GM13976 (cell line): ENCODE measurements at places on chromosomes 12 and 14.

DNA sequence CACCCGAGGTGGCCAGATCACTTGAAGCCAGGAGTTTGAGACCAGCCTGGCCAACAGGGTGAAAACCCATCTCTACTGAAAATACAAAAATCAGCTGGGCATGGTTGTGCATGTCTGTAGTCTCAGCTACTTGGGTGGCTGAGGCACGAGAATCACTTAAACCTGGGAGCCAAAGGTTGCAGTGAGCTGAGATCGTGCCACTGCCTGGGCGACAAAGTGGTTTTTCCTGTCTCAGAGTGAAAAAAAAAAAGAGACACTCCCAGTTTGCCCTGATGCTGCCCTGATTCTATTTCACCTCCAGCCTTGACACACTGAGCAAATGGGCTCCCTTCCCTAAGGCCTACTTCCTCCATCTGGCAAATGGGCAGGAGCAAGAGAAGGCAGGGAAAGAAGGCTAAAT lies 28.5 kb upstream of the PLEK2 start:
- no peak for DNase-seq

GRCh38 chr12:117882181-117882580 lies 86.6 kb downstream of the KSR2 start:
- DNase-seq = no peak

DNA sequence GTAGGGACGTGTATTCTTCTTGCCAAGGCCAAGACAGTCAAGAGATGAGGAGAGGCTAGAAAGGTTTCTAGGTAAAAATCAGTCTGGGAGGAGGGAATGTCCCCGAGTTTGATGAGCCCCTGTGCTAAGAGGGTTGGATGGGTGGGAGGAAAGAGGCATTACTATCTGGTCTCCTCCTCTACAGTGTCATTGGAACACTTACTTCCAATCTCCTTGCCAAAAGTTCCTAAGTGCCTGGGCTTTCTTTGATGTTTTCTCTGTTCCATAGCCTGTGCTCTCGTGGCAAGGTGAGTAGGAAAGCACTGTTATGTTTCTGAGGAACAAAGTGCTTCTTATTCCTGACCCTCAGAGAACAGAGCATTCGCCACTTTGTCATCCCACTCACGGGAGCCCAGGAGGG lies at the start of gene RNASE13:
Gene RNASE13 (minus strand): TSS at position 101 of the 400 bp plus-strand sequence. CDS start 519 bp downstream, outside the sequence.
- DNase-seq = no peak

DNA sequence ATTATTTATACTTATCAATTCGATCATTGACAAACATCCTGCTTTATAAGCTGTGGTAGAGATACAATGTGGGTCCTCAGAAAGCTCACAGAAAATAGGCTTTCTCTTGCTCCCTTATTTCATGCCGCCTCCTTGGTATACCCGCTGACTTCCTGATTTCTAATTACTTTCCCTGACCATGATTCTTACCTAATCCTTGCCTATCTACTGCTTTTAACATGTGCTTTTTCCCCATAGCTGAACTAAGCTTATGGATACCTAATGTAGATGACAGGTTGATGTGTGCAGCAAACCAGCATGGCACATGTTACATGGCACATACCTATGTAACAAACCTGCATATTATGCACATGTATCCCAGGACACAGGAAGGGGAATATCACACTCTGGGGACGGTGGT lies 65.1 kb downstream of the ITPR2 start:
- no peak for DNase-seq

- DNase-seq = no peak
These were observed 102.0 kb downstream of the ADGRD1 start for GRCh38 chr12:131055596-131056233.

- DNase-seq = no peak
These were observed 275.5 kb downstream of the ALG10 start for GRCh38 chr12:34297790-34298164.

DNA sequence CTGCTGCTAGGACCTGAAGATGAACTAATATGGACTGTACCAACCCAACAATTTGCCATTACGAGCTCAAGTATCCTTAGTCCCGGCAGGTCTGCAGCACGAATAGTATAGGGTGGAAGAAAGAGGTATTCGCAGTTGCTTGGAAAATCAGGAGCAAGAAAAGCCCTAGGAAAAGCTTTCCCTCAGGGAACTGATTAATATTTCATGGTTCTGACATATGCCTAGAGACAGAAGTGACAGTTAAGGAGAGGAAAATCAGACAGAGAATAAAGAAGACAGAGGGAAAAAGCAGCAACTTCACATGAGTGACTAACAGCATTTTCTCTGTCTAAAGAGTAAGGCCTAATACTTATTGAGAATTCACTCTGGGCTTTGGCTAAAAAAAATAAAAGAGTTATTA lies 602.9 kb upstream of the ATP2B1 start:
- DNase-seq = no peak

GRCh38 chr12:16763901-16764300 lies 157.9 kb upstream of the LMO3 start:
- no peak for DNase-seq

DNA sequence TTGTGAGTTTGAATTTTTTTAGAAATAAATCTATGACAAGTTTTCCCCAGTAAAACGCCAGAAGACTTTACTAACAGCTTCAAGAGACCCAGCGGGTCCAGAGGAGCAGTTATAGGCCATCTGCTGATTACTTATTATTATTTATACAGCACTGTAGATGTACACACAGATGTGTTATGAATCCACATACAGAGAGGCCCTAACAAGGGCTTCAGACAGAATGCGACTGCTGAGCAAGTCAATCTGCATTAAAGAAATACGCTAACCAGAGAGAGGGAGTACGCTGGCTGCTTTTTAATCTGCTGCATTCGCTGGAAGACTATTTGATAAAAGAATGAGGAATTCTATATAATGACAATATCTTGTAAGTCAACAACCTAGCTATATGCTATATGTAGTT lies 32.5 kb downstream of the ATF7 start:
- no peak for DNase-seq

GRCh38 chr14:35532783-35533356 lies 1.1 kb upstream of the INSM2 start:
- no peak for DNase-seq

- peak; percentile 62 for DNase-seq
These were observed 33.4 kb downstream of the FNTB start for GRCh38 chr14:65019944-65020566.

DNA sequence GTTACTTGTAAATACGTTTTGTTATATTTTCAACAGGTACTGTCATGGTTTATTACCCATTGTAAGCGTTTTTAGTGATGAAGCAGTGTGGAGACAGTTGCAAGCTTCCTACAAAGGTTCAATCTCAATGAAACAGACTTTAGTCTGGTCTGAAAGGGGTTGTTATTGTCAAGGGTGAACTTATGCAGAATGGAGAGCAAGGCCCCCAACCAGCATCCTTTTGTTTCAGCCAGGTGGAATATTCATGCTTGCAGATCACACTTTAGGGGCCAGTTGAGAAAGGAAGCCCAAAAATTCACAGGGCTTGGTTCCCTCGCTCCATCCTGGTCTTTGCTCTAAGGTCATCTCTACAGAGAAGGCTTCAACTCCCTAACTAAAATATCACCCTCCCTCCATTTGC lies 103.7 kb downstream of the PRICKLE1 start:
- DNase-seq = no peak

DNA sequence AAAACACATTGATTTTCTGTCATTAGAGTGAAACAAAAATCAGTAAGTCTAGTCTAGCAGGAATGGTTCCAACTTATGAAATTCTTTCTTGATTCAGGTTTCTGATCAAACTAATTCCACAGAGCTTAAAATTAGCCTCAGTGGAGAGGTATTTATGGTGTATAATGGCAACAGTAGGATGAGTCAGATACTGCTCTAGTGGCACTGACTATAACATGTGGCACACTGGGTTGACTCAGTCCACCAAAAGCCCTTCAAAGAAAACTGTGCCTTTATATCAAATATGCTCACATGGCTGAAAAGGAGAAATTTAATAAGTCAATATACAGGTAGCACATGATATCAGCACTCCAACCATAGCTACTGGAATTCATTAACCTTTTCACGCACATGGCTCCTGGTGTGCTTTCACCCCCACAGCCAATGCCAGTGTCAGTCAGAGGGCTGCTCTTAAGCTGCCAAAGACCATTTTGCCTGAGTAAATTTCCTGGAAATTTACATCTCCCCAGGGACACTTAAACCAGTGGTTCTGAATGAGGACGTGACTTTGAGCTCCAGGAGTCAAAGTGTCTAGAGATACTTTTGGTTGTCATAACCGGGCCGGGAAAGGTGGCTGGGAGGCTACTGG lies 21.7 kb upstream of the CATSPERB start:
- DNase-seq = no peak

DNA sequence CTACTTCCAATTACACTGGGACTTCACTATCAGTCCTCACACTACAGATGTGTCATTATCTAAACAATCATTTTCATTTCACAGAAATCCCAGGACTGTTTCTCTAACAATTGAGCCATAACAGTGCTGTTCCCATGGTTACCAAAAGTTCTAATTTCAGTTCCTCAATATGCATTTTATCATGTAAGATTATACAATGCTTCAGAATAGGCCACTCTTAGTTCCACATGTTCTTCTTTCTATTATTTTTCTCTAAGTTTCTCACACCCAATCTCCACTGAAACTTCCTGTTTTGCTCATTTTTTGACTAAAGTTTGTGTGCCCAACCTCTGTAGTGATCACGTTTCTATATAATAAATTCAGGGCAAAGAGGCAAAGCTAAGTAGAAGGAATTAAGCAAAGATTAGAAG lies 185.8 kb downstream of the DUSP6 start:
- DNase-seq = peak; percentile 31
